ENCODE measurements at places on chromosomes 1 and 21.
A peak's percentile ranks its signal among the peaks of the same experiment; 100 is the strongest.

DNA sequence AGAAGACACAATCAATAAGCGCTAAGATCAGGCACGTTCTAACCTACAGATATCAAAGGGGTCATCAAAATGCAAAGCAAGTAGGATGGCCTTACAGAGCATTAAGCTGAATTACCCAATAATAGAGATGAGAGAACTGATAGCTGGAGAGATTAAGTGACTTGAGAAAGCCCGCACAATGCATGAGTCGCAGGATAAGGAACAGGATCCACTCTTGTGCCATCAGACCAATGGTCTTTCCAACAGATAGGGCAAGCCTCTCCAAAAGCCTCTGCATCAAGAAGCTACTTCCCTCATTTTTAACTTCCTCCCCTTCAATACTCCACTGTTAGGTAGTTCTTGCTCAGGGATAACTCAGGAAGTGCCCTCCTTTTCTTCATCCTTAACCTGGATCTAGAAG lies 2.6 kb downstream of the CHML start:
- DNase-seq = peak; percentile 42

GRCh38 chr1:168148916-168149315 lies 12.2 kb upstream of the GPR161 start:
- no peak for DNase-seq

DNA sequence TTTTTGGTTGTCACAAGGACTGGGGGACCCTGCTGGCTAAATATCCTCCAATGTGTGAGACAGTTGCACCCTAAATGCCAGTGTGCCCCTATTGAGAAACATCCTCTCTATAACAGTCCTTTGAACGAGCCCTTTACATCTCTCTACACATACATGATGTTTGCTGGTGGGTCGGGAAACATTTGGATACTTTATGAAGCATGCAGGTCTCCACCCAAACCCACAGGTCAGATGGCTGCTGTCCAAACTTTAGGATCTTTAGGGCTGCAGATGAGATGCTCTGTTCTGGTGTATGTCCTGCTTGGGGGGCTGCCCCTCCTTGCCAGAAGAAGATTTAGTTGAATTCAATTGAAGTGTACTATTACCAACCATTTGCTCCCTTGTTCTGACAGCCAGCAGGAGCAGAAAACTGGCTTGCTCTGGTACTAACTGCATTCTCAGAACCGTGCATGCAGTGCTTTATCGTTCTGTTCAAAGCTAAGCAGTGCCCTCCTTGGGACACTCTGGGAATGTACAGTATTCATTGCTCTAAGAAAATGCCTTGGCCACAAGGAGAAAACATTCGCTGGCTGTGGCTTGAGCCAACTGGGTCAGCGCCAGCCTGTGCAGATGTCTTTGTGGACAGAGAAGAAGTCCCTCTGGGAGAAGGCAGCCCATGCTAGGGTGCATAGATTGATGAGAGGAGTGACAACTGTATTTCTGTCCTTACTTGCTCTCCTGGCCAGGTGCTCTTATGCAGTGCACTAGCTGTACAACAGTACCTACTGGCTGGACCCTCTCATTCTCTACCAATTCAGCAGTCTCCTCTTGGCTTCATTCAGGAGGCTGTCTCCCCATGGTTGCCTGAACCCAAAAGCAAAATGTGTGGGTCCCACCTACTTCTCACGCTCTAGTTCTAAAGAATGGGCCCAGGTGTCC lies 61.4 kb upstream of the DIRAS3 start:
- peak; percentile 82 for DNase-seq

GRCh38 chr1:59971464-59971911 lies 44.9 kb upstream of the CYP2J2 start:
- DNase-seq = peak; percentile 62

DNA sequence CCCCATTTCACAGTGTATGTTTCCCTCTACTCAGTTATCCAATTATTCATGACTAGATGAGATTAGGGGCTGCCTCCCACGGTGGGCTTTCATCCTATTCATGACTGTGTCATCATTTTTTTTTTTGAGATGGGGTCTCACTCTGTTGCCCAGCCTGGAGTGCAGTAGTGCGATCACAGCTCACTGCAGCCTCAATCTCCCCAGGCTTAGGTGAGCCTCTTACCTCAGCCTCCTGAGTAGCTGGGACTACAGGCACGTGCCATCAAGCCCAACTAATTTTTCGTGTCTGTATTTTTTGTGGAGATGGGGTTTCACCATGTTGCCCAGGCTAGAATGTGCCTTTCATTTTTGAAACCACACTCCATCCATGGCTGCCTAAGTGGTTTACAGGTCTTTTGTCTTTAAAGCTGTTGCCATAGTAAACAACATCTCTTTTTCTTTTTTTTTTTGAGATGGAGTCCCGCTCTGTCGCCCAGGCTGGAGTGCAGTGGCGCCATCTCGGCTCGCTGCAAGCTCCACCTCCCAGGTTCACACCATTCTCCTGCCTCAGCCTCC lies 60.0 kb downstream of the PIK3CD start:
- DNase-seq = no peak

- no peak for DNase-seq
Measured at GRCh38 chr21:38123626-38124025, 133.2 kb upstream of the KCNJ15 start.

Data from fibroblast of villous mesenchyme (primary cell).